Naive thymus-derived CD4-positive, alpha-beta T cell (primary cell): ENCODE measurements at places on chromosomes 7 and 10.

GRCh38 chr7:1586126-1586826 is 16.4 kb upstream of the PSMG3 start:
- no peak for DNase-seq

DNA sequence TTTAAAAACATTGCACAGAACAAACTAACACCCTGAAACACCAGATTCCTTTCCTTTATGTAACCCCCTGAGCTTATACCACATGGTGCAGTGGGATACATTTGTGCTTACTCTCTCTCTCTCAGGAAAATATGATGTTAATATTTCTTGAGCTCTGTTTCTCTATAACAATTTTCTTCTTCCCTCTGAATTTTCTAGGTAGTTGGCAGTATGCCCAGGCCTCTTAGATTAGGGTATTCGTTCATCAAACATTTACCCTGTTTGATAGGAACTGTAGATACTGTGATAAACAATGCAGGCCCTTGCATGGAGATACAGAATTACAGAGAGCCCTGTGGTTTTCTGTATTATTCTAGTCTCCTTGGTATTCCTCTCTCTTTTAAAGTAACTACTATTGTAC is 567.8 kb downstream of the IPMK start:
- DNase-seq, result no peak

DNA sequence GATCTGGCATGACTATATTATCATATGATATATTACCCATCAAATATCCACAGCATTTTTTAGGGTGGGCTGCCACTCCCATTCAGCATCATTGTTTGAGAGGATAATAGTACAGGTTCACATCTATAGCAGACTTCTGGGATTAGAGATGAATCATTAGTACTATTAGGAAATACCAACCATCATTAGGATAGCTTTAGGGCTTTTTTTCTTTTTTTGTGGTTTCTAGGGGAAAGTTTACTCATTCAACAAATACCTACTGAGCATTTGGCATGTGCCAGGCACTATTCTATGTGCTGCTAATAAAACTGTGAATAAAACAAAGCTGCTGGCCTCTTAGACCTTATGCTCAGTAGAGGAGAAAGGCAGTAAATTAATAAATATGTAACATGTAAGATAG is 40.6 kb downstream of the NHLRC2 start:
- DNase-seq, result no peak

DNA sequence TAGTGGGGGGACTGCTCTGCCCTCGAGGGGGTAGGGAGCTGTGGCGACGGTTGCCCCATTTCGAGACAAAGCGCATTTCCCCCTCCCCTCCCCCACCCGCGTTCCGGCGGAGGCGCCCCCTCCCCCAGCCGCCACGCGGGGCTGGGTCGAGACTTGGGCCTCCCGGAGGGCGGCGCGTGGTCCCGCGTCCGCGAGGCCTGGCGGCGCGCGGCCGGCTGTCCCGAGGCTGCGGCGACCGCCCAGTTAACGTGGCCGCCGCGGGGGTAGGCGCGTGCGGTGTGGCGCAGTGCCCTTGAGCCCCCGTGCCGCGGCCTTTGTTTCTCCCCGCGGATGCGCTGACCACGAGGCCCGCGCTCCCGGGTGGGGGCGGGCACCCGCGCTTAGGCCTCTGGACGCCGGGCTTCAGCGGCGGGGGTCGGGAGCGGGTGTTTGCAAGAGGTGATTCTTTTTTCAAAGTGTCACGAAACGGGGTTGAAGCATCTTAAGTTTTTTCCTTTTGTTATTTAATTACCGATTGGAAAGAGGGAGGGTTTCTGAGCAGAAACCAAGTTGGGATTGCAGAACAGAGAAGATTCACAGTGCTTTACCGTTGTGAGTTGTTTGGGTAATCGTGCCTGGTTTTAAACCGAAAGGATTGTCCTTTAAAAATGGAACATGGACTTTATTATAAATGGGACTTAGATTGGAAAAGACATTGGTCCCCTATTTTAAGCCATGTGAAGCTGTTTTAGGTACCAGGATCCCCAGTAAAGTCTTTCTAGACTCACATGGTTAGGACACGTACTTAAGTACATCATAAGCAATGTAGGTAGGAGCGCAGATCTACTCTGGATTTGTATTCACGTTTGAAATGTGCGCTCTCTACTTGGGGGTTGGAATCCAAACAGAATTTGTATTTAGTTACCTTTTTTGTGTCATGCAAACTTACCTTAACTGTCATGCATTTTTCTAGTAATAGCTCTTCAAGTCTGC is 760 bp downstream of the CBX3 start:
- no peak for DNase-seq

GRCh38 chr7:84700563-84701370 is 486.1 kb downstream of the SEMA3D start:
- no peak for DNase-seq

DNA sequence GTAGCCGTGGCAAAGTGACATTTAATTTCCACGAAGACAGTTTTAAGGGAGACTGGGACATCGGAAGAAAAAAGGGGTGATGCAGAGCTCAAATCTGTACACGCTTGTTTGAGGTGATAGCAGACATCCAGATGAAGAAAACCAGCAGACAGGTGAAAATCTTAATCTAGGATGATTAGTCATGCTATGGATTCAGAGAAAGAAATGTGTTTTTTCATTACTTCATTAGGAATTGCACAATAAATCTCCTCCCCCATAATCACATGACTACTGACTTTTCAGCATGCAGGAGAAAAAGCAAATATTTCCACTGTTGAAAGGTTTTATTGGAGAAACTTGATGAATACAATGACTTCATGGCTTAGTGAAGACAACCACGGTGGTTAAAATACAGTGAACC is 2.5 kb downstream of the NUDT5 start:
- no peak for DNase-seq

GRCh38 chr10:44471410-44471809 is 86.5 kb upstream of the CXCL12 start:
- no peak for DNase-seq

DNA sequence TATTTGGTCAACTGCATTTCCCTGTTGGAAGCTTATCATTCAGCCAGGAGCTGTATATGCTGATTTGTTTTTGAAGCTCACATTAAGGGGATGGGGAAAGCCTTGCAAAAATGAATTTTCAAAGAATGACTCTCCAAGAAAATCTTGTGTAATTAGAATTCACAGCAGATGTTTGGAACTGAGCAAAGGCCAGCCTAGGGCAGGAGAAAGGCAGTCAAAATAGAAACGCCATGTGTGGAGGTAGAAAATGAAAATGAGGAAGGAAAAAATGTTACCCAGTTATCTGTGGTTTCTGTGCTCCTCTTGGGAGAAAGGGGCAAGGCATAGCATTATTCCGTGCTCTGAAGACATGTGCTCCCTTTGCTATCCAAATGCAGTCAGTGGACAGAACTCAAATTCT is 93.5 kb downstream of the NRP1 start:
- no peak for DNase-seq

DNA sequence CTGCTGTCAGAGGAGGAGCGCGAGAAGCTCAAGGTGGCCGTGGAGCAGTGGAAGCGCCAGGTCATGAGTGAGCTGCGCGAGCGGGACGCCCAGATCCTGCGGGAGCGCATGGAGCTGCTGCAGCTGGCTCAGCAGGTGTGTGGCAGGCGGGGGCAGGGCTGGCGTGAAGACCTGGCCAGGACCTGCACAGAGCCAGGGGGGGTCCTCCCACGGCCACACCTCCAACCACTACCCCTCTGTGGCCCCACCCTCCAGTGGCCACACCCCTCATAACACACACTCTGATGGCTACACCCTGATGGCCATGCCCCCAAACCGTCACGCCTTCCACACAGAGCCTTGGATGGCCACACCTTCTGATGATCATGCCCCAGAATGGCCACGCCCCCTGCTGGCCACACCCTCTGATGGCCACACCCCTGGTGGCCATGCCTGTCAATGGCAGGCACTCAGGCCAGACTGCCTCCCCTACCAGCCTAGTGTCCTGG is 23.4 kb upstream of the DPYSL4 start:
- no peak for DNase-seq

GRCh38 chr7:22765609-22766008 is 38.6 kb downstream of the IL6 start:
- DNase-seq, result no peak

DNA sequence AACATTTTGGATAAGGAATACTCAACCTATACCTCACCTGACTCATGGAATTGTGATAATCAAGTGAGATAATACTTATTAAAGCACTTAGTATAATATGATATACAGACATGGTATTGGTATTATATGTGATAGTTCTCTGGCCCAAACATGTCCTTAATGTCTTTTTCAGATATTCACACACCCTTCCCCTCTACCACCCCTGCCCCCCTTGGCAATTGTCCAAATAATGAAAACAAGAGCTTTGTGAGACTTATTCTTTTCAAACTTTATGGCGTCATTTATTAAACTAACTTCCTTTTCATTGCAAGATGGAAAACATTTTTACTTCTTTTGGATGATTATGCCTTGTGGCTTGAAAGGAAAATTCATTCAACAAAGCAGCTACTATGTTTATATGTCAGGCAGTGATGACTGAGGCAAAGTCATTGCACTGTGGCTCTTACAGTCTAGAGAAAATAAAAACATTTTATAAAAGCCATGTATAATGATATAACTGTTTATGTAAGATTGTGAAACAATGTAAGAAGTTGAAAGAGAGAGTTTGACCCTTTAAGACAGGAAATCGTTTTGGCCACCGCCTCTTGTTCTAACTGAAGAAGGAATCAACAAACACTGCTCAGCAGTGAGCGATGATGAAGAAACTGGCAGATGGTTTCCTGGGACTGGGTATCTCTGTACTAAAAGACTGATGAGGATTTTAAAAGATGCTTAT is 27.4 kb downstream of the MINPP1 start:
- no peak for DNase-seq

GRCh38 chr7:57308631-57309408 is 141.2 kb upstream of the ZNF716 start:
- DNase-seq, result no peak

DNA sequence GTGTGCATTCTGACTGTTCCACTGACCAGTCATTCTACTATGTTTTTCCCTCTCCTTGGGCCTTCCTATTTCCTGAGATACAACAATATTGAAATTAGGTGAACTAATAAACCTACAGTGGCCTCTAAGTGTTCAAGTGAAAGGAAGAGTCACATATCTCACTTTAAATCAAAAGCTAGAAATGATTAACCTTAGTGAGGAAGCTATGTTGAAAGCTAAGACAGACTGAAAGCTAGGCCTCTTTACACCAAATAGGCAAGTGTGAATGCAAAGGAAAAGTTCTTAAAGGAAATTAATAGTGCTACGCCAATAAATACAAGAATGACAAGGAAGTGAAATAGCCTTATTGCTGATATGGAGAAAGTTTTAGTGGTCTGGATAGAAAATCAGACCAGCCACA is 5.7 kb upstream of the DYNC1I1 start:
- DNase-seq, result no peak

DNA sequence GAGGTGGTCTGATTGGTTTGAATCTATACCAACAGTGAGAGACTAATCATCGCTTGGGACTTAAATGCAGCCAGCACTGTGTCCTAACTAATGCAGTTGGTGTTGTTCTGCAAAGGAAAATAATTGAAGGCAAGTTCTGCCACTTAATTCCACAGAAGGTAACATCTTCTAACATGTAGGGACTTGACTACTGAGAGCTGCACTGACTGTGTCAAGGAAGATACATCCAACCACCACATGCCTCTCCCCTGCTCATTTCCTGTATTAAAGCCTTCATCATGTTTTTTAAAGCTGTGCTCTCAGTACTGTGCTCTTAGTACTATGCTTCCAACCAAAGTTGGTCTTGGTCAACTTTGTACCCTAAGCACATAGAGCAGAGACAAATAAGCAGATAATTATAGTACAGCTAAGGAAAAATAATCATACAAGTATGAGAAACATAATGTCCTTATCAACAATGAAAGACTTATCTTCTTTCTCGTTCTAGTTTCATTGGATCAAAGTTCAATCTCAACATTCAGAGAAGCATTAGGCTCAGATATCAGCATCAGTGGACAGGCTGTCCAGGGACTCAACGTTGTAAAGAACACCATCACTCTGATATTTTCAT is 2.8 kb upstream of the CYP3A4 start:
- DNase-seq, result no peak

GRCh38 chr10:106540645-106541044 is 623.9 kb downstream of the SORCS1 start:
- no peak for DNase-seq
